Osteoblast (primary cell): ENCODE measurements at places on chromosomes 12 and 14.

DNA sequence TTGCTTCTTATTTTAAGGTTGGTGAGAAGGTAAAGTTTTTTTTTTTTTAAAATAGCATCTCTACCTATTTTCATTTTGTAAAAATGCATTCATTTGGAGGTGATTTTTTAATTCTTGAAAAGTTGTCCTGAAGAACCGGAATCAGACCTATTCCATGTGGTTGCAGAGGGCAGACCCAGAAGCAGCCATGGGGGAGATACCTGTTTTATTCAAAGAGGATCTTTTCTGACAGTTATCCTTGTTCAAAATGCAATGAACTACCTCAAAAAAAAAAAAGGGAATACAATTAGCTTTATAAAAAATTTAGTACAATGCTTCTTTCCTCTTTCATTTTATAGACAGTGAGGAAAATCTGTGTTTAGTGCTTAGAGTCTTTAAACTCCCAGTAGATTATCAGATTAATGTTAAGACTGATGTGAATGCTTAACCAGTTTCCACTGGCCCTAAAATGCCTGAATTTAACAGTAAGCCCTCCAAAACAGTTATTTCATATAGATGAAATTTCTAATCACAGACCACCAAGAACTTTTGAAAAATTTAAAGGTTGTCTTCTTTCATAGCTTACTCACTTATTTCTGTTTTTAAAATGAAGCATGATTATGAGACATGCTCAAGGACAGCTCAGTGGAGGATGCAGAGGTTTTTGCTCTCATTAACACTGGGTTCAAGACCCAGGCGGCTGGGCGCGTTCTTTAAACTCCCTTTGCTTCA lies 8.6 kb upstream of the NEMF start:
- DNase-seq: peak; percentile 14

- no peak for DNase-seq
These were observed 149.2 kb upstream of the SYT10 start for GRCh38 chr12:33588725-33589405.

DNA sequence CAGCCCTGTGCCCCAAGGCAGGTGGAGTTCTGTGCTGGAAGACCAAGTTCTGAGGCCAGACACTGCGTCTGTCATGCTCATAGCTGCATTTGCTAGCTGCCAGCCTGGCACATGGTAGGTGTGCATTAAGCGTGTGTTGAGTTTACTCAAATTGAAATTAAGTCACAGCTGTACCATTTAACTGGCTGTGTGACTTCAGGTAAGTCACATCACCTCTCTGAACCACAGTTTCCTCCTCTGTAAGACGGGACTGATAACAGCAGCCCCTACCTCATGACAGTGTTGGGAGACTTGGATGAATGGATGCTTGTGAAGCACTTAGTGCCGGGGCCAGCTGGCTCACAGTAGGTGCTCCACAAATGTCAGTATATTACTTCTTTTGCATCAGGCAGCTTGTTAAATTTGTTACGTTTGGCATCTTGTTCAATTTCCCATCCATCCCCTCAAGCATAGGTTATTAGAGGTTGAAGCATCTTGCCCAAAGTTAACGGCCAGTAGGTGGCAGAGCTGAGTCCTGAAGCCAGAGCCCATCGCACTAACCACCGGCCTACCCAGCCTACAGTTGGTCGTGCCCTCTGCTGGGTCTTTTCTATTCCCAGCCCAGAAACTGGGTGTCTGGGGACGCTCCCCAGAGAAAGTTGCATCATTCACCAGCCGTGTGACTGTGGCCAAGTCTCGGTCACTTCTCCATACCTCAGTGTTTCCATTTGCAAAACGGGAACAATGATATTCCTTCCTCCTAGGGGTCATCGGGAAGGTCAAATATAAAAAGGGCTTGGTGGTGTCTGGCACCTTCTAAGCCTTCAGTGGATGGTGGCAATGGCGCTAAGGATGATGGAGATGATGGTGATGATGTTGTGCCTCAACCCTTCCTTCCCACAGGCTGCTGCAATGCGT lies 4.5 kb downstream of the DAO start:
- peak; percentile 87 for DNase-seq

GRCh38 chr12:46824709-46825108 lies 1.1 kb downstream of the SLC38A4 start:
- DNase-seq: no peak

- DNase-seq: no peak
These were observed 115.4 kb upstream of the PPFIA2 start for GRCh38 chr12:81874586-81874985.

GRCh38 chr12:112716099-112717093 lies 75.2 kb upstream of the RPH3A start:
- no peak for DNase-seq

DNA sequence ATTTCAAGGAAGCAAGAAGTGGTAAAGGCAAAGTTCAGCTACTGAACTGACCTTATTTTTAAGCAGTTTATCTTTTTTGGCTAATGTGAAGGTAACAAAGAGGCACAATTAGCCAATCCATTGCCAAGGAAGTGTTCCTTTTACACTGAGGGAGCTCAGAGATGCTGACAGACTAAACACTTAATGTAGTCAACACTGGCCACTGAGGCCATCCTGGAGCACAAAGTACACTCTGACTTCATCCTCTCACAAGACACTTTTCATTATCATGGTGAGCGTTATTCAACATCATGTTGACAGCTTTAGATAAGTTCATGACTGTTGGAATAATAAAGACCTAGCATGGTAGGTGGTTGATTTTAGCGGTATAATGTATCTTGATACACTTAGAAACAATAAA lies 89.9 kb downstream of the ADAMTS20 start:
- DNase-seq: no peak

DNA sequence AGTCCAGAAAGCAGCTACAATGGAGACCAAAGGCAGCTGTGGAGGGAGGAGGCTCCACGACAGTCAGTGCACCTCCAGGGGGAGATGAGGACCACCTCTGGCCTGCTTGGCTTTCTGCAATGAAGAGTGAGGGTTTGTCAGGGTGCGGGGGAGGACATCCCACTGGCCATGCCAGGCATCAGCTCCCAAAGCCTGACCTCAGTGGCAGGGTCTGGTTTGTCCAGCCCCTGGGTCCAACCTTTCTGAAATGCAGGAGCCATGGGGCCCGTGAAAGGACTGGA lies 35.2 kb downstream of the SLC6A12 start:
- DNase-seq: no peak

GRCh38 chr12:69360348-69360672 lies 767 bp downstream of the YEATS4 start:
- no peak for DNase-seq

DNA sequence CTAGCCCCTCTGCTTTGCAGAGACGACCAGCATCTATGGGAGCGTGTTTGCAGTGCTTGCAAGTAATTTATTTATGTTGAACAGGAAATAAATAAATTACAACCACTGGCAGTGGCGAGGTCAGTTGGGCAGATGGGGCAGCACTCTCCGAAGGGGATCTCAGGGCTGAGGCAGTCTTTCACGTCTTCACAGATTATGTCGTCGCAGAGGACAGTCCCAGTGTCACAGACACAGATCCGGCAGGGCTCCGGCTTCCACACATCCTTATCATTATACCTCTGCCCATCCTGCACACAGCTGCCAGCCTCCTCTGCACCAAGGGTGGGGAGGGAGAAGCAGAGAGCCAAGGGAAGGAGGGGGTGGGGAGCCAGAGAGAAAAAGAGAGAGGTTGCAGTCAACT lies 4.5 kb downstream of the COL2A1 start:
- no peak for DNase-seq

DNA sequence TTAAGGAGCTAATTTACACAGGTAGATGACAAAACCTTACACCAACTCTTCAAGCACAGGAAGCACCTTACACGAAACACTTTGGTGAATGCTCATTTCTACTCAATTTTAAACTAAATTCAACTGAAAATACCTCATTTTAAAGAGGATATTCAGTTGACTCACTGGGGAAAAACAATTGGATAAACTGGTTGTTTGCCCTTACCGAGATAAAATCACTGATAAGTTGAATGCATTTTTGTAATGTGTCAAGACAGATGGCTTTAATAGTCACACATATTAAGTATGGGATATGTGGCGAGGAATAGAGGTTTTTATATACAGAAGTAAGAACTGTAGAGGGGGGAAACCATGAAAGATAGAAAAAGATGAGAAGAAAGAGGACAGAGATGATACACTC lies 105.4 kb downstream of the HMGA2 start:
- no peak for DNase-seq

- DNase-seq: no peak
These were observed 743.9 kb upstream of the FLRT2 start for GRCh38 chr14:84785996-84786395.

GRCh38 chr12:81596558-81596957 lies 162.6 kb downstream of the PPFIA2 start:
- no peak for DNase-seq

GRCh38 chr12:128767518-128767917 lies 56.2 kb downstream of the SLC15A4 start:
- no peak for DNase-seq

GRCh38 chr12:5022465-5023061 lies 21.1 kb upstream of the KCNA5 start:
- peak; percentile 66 for DNase-seq

GRCh38 chr12:122421821-122422729 lies at the start of gene CLIP1:
Gene CLIP1 (minus strand): TSS chr12:122422669. CDS start chr12:122380452, 42,217 bp downstream.
- peak; percentile 96 for DNase-seq

DNA sequence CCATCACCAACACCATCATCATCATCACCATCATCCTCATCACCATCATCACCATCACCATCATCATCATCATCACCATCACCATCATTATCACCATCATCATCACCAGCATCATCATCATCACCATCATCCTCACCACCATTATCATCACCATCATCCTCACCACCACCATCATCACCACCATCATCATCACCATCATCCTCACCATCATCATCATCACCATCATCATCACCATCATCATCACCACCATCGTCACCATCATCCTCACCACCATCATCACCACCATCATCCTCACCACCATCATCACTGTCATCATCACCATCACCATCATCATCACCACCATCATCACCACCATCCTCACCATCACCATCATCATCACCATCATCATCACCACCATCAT lies 113.0 kb upstream of the TMEM233 start:
- DNase-seq: no peak

GRCh38 chr14:100131181-100131580 lies 28.3 kb downstream of the DEGS2 start:
- no peak for DNase-seq

GRCh38 chr12:53530920-53531319 lies 23.6 kb upstream of the NPFF start:
- DNase-seq: peak; percentile 82
